ENCODE measurements at places on chromosomes 2 and 18.
A peak's percentile ranks its signal among the peaks of the same experiment; 100 is the strongest.

- peaks cover 45% of the 10 kb centered on the region for H3K4me1 ChIP-seq
- peaks cover 6% of the 10 kb centered on the region for H3K36me3 ChIP-seq
- peak overlapping the region; percentile 96 for H3K4me3 ChIP-seq
- DNase-seq: no peak
- peak overlapping the region; percentile 98 for H3K27ac ChIP-seq
- no peaks in the 10 kb centered on the region for H3K27me3 ChIP-seq
Observed at GRCh38 chr2:138503087-138503442, 1.5 kb downstream of the SPOPL start.

DNA sequence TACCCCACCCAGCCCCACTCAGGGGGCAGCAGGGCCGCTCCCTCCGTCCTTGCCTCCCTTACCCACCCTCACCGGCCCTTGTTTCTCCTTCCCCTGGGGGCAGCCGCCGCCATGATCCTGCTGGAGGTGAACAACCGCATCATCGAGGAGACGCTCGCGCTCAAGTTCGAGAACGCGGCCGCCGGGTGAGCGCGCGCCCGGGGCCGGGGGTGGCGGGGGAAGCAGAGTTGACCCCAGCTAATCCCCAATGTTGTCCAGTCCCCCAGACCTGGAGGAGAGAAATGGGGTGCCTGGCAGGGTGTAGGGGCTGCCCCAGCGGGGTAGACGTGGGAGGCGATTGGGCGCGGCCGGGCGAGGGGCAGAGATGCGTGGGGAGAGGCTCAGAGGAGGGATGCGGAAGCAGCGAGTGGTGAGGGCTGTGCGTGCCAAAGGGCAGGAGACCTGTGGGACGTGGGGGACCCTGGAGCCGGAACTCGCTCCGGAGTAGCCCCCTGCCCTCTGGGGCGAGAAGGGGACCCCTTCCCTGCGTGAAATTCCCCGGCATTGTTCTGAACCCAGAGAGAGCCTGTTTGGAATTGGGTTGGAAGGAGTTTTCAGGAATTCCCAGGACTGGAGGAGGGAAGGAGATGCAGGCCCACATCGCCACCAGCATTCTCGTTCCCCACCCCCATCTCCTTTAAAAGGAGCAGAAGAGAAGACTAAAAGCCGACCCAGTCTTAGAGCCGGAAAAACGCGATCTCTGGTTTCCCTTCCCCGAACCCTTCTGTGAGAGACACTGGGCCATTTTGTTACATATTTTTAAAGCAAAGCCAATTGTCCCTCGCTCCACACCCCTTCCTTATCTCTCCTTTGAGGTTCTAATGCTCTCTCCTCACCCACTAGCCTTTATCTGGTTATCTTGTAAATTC, 625 bp downstream of the ARPC2 start:
- DNase-seq: peak; percentile 79
- H3K27me3 ChIP-seq: no peaks in the 10 kb centered on the region
- peaks cover 34% of the 10 kb centered on the region for H3K36me3 ChIP-seq

DNA sequence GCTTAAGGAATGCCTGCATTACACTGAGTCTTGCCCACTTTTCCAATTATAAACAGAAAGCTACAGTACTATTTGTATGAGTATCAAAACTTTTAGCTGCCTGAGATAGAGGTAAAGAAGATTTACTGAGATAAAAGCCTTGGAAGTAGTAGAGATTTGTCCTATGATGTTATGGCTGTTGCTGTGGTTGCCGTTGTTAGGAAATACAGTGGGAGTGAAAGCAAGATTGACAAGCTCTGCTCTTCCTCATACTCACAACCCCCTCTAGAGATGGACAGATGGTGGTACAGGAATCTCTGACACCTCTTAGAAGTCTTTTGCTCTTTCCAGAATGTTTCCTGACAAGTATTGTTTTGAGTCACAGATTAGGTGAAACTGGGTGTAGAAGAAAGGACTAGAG, 242.5 kb downstream of the RPIA start:
- DNase-seq: no peak
- H3K4me3 ChIP-seq: no peak overlapping the region
- H3K27ac ChIP-seq: no peak overlapping the region
- no peaks in the 10 kb centered on the region for H3K36me3 ChIP-seq

GRCh38 chr2:186757009-186757408, 63.1 kb downstream of the FAM171B start:
- H3K36me3 ChIP-seq: no peaks in the 10 kb centered on the region
- no peak for DNase-seq
- no peak overlapping the region for H3K4me3 ChIP-seq
- H3K27me3 ChIP-seq: no peaks in the 10 kb centered on the region

DNA sequence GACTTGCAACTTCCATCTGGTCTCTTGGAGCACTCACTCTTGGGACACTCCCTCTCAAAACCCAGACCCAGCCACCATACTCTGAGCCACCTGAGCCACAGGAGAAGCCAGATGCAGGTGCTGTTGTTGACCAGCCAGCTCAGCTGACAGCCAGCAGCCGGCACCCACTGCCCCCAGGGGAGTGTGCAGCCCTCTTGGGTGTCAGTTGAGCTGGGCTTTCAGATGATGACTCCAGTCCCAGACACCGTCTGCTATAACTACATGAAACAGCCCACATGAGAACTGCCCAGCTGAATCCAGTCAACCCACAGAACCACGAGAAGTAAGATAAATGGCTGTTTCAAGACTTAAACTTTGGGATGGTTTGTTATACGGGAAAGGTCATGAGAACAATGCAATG, 10.7 kb upstream of the IGFBP2 start:
- no peak for DNase-seq
- no peak overlapping the region for H3K4me3 ChIP-seq
- H3K4me1 ChIP-seq: peaks cover 13% of the 10 kb centered on the region
- H3K27me3 ChIP-seq: no peaks in the 10 kb centered on the region

DNA sequence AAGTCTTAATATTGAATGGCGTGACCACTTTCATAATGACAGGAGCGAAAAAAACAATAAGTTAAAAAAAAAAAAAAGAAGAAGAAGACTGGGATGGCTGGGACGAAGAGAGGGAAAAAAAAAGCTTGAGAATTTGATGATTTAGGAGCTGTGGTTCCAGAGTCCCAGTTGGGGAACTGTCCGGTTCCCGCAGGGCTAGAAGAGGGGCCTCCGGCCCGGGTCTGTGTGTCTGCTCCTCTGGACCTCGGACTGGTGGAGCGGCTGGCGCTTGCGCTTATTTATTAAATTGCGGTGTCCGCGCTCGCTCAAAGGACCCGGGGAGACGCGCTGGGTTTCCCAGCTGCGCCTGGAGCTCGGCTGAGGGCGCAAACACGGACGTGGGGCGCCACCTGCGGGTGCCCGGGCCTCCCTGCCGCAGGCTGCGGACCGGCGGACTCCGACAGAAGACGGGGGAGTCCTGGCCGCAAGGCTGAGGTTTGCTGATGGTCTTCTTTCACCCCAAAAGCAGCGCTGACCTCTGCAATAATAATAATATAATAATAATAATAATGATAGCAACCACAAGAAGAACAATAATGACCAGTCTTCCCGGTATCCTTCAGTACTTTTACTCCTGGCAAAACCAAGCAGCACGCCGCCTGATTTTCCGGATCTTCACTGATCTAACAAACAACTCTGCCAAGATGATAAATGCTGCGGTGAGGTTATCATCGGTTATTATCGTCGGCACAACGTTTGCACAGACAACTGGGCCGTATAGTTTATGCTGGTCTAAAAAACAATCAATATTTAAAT, at the start of gene CBLN2:
Gene CBLN2, minus strand, starts transcription at position 251 of the 795 bp plus-strand sequence. CDS start 2,182 bp downstream, outside the sequence.
- peaks cover 42% of the 10 kb centered on the region for H3K27me3 ChIP-seq
- DNase-seq: peak; percentile 67
- peaks cover 1% of the 10 kb centered on the region for H3K36me3 ChIP-seq
- H3K4me1 ChIP-seq: no peaks in the 10 kb centered on the region

DNA sequence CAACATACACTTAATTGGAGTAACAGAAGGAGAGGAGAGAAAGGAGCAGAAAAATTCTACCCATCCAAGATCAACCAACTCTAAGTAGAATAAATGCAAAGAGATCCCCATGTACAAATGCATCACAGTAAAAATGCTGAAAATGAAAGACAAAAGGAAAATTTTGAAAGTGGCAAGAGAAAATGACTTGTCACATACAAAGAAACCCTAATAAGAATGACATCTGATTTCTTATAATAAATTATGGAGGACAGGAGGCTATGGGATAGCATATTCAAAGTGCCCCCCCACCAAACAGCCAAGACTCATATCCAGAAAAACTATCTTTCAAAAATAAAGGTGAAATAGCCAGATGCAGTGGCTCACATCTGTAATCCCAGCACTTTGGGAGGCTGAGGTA, 22.2 kb upstream of the INPP4A start:
- H3K4me1 ChIP-seq: no peaks in the 10 kb centered on the region
- H3K4me3 ChIP-seq: no peak overlapping the region
- no peak overlapping the region for H3K27ac ChIP-seq
- H3K27me3 ChIP-seq: no peaks in the 10 kb centered on the region

GRCh38 chr2:102138331-102138730, 4.2 kb upstream of the IL1R1 start:
- peaks cover 64% of the 10 kb centered on the region for H3K4me1 ChIP-seq
- peaks cover 31% of the 10 kb centered on the region for H3K36me3 ChIP-seq
- DNase-seq: no peak
- peak overlapping the region; percentile 2 for H3K4me3 ChIP-seq
- H3K27me3 ChIP-seq: peaks cover 24% of the 10 kb centered on the region

DNA sequence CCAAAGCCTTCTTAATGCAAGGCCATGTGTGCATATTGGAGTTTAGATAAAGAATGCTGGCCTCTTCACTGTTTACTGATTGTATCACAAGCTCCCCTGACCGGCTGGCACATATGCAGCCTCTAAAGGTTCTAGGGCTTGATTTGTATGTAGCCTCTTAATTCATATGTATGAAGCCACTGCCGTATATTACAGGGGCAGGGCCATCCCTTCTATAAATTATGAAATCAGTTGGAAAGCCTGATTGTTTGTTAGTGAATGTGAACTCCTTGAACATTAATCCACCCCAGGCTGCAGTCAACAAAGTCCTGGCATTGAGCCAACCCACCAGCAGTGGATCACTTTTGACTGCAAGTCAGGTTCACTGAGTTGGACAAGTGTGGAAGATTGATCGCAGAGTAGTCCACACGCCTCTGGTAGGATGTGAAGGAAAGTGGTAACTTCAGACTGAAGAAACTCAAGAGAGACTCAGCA, 61.6 kb upstream of the PARD3B start:
- no peaks in the 10 kb centered on the region for H3K27me3 ChIP-seq
- H3K4me3 ChIP-seq: no peak overlapping the region
- H3K27ac ChIP-seq: no peak overlapping the region

- H3K4me1 ChIP-seq: peaks cover 9% of the 10 kb centered on the region
- DNase-seq: no peak
- H3K27ac ChIP-seq: peak overlapping the region; percentile 22
- H3K4me3 ChIP-seq: peak overlapping the region; percentile 56
- peaks cover 9% of the 10 kb centered on the region for H3K27me3 ChIP-seq
Observed at GRCh38 chr2:170878066-170878465, 51.0 kb upstream of the GORASP2 start.

- no peak for DNase-seq
- H3K27ac ChIP-seq: no peak overlapping the region
- H3K4me1 ChIP-seq: peaks cover 6% of the 10 kb centered on the region
- H3K27me3 ChIP-seq: no peaks in the 10 kb centered on the region
- H3K36me3 ChIP-seq: peaks cover 11% of the 10 kb centered on the region
Observed at GRCh38 chr2:113054066-113054465, 1.4 kb upstream of the IL36B start.

- no peaks in the 10 kb centered on the region for H3K27me3 ChIP-seq
- no peak overlapping the region for H3K27ac ChIP-seq
- no peaks in the 10 kb centered on the region for H3K4me1 ChIP-seq
Observed at GRCh38 chr2:182887753-182888415, 21.4 kb upstream of the FRZB start.

DNA sequence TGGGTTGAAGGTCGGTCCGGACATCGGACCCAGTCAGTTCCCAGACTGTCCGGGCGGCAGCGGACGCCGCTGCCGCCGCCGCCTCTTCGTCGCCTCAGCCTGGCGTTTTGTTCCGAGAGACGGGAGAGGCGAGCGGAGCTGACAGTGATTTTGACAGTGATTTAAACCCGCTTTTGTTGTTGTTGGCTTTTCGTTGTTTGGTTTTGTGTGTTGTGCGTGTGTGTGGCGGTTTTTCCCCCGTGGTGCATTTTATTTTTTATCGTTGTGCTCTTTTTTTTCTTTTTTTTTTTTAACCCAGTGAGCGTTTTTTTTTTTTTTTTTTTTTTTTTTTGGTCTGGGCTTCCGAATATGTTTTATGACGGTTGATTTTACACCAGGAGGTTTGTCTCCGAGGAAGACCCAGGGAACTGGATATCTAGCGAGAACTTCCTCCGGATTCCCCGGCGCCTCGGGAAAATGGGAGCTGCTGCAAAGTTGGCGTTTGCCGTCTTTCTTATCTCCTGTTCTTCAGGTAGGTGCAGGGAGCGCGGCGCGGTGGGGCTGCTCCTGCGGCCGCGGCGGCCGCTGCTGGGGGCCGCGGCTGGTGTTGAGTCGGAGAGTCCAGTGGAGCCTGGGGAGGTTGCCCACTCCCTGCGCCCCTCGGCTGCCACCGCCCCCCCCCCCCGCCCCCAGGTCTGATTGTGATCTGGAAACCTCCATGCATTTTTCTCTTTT, at the start of gene ACVR2A:
Gene ACVR2A, plus strand, starts transcription at position 333 of the 714 bp plus-strand sequence. Its CDS starts 124 bp downstream, at position 457.
- peaks cover 29% of the 10 kb centered on the region for H3K27me3 ChIP-seq
- peak within 1 kb of the TSS; percentile 86 for H3K27ac ChIP-seq
- H3K36me3 ChIP-seq: peaks cover 2% of the 10 kb centered on the region
- no peak for DNase-seq
- H3K4me3 ChIP-seq: peak within 1 kb of the TSS; percentile 90

GRCh38 chr2:150522269-150522668, 34.8 kb upstream of the RND3 start:
- peaks cover 5% of the 10 kb centered on the region for H3K27me3 ChIP-seq
- H3K36me3 ChIP-seq: peaks cover 2% of the 10 kb centered on the region
- no peak for DNase-seq
- no peak overlapping the region for H3K4me3 ChIP-seq
- H3K27ac ChIP-seq: no peak overlapping the region

GRCh38 chr18:40283560-40283959, 1671.5 kb upstream of the PIK3C3 start:
- peaks cover 4% of the 10 kb centered on the region for H3K36me3 ChIP-seq
- H3K4me3 ChIP-seq: no peak overlapping the region
- no peaks in the 10 kb centered on the region for H3K27me3 ChIP-seq
- no peak overlapping the region for H3K27ac ChIP-seq
- no peak for DNase-seq
- H3K4me1 ChIP-seq: no peaks in the 10 kb centered on the region

GRCh38 chr2:109555346-109555900, 58.3 kb downstream of the SEPTIN10 start:
- H3K27me3 ChIP-seq: peaks cover 6% of the 10 kb centered on the region
- no peak for DNase-seq
- no peak overlapping the region for H3K4me3 ChIP-seq
- H3K36me3 ChIP-seq: no peaks in the 10 kb centered on the region
- peaks cover 5% of the 10 kb centered on the region for H3K4me1 ChIP-seq

- H3K27me3 ChIP-seq: peaks cover 25% of the 10 kb centered on the region
- no peak overlapping the region for H3K4me3 ChIP-seq
- no peak overlapping the region for H3K27ac ChIP-seq
- H3K4me1 ChIP-seq: no peaks in the 10 kb centered on the region
- no peaks in the 10 kb centered on the region for H3K36me3 ChIP-seq
- DNase-seq: no peak
Observed at GRCh38 chr2:29892585-29893259, 28.7 kb downstream of the ALK start.
